ENCODE measurements at places on chromosomes 1 and 21.

GRCh38 chr1:246512230-246512629 lies 5.2 kb upstream of the SMYD3 start:
- no peak for DNase-seq

GRCh38 chr1:37064039-37064438 lies 29.7 kb upstream of the GRIK3 start:
- no peak for DNase-seq

DNA sequence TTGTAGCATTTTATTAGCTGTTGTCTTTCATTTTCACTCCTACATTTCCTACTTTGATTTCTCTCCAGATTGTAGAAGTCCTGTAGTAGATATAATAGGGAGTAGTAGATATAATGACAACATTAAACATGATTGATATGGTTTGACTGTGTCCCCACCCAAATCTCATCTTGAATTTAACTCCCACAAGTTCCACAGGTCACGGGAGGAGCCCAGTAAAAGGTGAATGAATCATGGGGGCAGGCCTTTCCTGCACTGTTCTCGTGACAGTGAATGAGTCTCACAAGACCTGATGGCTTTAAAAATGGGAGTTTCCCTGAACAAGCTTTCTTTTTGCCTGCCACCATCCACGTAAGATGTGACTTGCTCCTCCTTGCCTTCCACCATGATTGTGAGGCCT lies 7.5 kb upstream of the PRDX6 start:
- DNase-seq, result no peak

DNA sequence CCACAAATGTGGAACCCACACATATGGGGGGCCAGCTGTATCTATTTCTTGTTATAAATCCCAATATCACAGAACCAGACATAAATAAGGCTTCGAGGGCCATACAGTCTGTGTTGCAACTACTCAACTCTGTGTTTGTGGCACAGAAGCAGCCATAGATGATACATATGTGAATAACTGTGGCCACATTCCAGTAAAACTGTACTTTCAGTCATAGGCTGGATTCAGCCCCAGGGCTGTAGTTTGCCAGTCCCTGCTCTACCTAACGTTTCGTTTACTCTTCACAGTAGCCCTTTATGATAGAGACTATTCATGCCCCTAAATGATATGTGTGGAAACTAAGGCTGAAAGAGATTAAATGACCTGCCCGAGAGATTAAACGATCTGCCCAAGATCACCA lies 48.7 kb downstream of the FHAD1 start:
- DNase-seq, result no peak

DNA sequence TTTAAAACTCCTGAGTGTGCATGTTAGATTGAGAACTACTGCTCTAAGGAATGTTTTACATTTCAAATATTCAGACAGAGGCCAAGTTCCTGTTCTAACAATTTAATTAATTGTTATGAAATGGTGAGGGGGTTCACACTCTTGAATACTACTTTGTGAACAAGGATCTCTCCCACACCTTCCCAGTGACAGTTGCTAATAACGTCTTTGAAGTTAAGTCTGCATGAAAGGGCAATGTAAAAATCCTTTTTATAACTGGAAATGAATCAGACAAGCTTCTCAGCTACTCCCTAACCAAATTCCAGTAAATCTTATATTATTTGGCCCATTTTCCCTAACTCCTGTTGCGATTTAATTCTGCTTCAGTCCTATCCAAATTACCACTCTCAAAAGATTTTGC lies 828.5 kb upstream of the ADAMTS5 start:
- no peak for DNase-seq

GRCh38 chr1:115838431-115839028 lies 2.4 kb downstream of the NHLH2 start:
- DNase-seq, result no peak
